ENCODE measurements at places on chromosomes 4 and X.
A peak's percentile ranks its signal among the peaks of the same experiment; 100 is the strongest.

DNA sequence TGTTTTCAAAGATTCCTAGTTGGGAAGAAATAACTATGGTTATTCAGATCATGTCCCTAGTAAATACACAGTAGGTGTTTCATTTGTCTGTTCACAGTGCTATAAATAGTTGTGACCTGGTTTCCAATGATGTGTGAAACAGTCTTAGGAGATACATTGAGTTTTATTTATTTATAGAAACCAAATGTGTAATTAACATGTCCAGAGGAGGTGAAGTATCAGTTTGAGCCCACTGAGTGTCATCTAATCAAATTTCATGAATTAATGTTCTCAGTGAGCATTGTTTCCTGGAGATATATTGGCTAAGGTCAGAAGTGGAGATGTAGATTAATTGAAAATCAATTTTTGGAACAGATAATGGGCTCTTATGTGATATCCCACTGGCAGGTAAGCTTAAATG is 996.3 kb downstream of the FSTL5 start:
- DNase-seq = no peak

GRCh38 chrX:116384406-116384954 is 51.9 kb upstream of the SLC6A14 start:
- no peak for DNase-seq

DNA sequence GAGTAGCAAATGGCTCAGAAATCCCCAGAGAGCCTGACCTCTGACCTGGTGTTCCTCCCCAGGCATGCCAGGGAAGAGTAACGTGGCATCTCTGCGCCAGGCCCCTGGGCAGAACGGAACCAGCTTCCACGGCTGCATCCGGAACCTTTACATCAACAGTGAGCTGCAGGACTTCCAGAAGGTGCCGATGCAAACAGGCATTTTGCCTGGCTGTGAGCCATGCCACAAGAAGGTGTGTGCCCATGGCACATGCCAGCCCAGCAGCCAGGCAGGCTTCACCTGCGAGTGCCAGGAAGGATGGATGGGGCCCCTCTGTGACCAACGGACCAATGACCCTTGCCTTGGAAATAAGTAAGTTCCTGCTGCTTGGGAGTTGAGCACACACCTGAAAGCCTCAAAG is 83.4 kb upstream of the PACRGL start:
- DNase-seq = no peak

- no peak for DNase-seq
Measured at GRCh38 chr4:182645511-182645910, 271.7 kb downstream of the DCTD start.

DNA sequence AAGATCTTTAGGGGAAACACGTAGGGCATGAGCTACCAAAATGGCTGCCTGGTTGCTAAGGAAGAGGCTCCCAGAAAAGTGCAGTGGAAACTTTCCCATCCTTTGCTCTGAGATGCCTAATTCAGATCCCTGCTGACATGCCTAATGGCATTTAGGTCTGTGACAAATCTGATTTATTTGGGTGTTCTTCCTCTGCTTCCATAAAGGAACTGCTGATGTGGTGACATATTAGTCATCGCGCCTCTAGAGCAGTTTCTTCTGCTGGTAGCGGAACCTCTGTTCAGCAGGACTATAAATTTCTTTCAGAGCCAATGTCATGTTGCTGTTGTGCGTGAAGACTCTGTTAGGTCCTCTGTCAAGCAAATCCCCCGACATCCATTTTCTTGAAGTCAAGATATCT is 310.0 kb downstream of the PDHA2 start:
- DNase-seq = peak; percentile 3

- DNase-seq = no peak
Measured at GRCh38 chr4:2812612-2813354, 19.9 kb downstream of the SH3BP2 start.

DNA sequence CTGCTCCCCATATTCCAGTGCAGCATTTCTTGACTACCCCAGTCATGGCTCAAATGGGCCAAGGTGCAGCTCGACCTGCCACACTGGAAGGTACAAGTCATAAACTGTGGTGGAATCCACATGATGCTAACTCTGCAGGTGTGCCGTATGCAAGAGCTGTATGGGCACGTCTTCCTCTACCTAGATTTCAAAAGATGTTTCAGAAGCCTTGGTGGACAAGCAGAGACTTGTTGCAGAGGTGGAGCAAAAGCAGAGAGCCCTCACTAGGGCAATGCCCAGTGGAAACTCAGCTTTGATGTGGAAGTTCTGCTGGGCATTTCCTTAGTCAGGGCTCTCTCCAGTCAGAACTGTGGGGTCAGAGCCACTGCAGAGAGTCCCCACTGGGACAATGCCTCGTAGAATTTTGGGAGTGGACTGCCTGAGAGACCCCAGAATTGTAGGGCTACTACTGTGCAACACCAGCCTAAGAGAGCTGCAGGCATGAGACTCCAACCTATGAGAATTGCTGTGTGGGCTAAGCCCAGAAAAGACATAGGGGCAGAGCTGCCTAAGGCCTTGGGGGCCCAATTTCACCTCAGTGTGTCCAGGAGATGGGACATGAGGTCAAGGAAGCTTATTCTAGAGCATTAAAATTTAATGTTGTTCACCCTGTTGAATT is 65.7 kb downstream of the BEX3 start:
- DNase-seq = no peak

DNA sequence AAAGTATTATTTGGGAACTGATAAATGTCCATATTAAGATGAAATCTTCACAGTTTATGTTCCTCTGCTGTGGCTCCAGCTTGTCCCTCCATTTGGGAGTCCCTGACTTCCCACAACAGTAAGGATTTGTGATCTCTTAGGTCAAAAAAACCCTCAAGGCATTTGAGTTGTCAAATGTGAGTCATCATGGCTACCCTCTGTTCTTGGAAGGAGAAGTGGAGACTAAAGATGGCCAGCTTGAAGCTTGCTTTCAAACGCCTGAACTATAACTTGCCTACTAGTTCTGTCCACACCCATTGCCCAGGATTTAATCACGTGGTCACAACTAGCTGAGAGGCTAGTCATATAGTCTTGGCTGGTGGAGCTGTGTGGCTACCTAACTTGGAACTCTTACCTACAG is 107.8 kb downstream of the CCNG2 start:
- DNase-seq = no peak

DNA sequence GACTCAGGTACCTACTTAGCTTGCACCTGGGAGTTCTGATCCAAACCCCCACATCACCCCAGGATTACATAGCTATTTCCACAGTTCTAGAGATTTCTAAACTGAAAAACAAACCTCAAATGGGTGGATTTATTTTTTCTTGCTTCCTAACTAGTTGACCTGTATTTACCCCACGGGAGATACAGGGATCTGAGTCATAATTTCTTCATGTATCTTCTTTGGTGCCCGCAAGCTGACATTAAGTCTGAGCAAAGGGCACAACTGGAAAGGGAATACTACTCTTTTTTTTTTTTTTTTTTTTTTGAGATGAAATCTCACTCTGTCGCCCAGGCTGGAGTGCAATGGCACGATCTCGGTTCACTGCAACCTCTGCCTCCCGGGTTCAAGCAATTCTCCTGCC is 10.0 kb upstream of the ELOVL6 start:
- DNase-seq = no peak

- DNase-seq = no peak
Measured at GRCh38 chr4:109432696-109433095, 919 bp upstream of the SEC24B start.

DNA sequence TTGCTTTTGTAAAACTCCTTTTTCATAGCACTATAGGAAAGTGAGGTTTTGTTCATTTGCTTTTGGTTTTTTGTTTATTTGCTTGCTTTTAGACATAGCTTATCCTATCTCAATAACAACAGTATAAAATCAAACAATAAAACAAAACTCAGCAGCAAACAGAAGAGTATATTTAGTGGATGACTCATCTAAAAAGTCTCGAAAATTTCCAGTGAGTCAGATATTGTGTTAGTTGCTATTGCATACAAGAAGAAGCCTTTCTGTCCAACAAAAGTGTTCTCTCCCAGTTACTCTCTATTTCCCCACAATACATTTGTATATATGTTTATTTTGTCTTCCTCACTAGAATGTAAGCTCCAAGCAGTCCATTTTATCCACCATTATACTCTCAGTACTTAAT is 36.0 kb upstream of the NPNT start:
- no peak for DNase-seq

GRCh38 chr4:161931089-161931488 is 232.7 kb downstream of the FSTL5 start:
- no peak for DNase-seq

- no peak for DNase-seq
Measured at GRCh38 chr4:107192601-107193000, 156.5 kb upstream of the DKK2 start.

DNA sequence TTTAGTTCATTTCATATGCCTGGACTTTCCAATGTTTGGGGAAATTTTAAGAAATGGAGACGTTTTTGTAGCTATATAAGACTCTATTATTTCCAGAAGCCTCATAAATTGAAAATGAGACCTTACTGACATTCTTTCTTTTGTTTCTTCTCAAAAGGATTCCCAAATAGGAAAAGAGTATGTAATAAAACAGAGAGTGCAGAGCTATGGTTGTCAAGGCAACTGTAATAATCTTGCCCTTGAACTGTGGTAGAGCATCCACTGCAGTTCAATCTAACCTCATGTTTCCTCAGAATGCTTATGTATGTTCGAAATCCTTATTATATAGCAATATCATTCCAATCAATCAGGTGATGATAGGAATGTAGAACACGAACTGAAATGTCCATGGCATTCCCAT is 54.1 kb downstream of the AMELX start:
- no peak for DNase-seq

DNA sequence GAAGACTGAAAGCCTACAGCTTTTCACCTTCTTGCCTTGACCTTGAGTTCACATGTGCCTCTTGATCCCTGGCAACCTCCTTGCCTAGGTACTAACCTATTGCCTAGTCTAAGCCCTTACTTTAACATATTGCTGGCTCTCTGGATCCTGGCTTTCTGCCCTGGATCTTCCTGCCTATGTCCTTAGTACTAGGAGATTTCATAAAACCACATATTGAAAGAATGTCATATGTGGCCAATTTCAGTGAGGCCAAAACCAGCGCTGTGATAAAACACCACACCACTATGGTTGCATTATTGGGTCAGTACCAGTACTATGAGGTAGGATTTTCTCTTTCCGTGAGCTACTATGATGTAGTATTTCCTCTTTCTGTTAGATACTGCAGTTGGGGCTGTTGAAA is 80.4 kb downstream of the CT47B1 start:
- no peak for DNase-seq

DNA sequence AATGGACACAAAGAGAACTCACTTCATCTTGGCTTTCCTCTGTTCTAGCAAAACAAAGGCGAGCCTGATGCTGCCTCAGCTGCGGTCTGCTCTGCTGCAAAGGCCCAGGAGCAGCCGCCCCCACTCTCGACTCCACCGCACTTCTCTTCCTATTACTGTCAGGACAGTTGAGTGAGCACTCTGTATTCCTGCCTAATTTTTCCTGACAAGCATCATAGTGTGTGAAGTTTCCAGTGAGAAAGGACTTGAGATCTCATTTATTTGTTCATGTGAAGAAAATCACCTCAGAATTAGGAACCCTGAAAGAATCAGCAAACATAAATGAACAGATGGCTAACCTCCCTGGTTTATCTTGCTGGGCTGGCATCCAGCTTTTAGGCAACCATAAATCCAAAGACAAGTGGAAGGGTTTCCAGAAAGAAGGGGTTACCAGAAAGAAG is 15.6 kb downstream of the SCARB2 start:
- DNase-seq = no peak

GRCh38 chrX:131675596-131676194 is 131.8 kb downstream of the OR13H1 start:
- no peak for DNase-seq

DNA sequence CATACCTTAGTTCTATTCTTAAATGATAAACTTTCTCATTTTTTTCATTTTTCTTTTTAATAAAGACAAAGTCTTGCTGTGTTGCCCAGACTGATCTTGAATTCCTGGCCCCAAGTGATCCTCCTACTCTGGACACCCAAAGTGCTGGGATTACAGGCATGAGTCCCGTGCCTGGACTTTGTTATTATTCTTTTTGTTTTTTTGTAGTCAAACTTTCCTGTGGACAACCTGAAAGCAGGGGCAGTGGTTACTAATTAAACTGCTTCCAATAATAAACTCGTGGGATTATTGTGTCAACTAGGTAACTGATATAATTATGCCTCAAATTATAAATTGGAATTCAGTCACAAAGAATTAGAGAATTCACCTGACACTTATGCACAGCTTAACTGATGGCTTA is 107.8 kb upstream of the RAPGEF2 start:
- DNase-seq = no peak

DNA sequence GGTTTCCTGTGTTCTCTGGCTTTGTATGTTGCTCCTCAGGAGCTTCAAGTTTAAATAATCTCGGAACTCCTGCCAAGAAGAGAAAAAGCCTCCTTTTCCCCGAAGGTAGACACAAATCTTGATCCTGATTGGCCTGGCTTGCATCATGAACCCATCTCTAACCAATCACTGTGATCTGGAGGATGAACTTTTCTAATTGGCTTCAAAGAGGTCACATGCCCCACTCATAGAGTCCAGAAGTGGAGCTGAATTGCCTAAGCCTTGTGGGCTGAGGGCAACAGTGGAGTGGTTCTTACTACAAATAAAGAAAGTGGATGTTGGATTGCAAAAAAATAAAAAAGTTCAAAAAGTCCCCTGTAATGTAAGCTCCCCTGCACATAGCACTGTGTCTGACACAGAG is 245.9 kb downstream of the MID1IP1 start:
- no peak for DNase-seq

- no peak for DNase-seq
Measured at GRCh38 chr4:100299046-100299840, 109.0 kb upstream of the DDIT4L start.

DNA sequence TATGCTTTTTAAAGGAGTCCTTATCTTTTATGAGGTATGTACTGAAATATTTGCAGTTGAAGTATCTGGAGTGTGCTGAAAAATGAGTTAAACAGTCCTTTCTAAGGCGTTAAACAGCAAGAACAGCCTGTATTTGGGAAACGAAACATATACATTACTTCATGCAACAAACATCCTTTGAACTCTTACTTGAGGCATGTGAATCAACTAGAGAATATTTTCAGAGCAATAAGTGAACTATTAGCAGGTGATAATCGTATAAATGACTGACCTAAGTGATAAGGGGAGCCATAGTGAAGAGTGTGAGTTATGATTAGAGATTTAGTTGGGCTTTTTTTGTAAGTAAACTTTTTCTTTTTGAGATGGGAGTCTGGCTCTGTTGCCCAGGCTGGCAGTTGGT is 45.9 kb upstream of the RHOH start:
- DNase-seq = no peak

GRCh38 chr4:61203436-61203790 is 3.3 kb downstream of the ADGRL3 start:
- peak; percentile 86 for DNase-seq

DNA sequence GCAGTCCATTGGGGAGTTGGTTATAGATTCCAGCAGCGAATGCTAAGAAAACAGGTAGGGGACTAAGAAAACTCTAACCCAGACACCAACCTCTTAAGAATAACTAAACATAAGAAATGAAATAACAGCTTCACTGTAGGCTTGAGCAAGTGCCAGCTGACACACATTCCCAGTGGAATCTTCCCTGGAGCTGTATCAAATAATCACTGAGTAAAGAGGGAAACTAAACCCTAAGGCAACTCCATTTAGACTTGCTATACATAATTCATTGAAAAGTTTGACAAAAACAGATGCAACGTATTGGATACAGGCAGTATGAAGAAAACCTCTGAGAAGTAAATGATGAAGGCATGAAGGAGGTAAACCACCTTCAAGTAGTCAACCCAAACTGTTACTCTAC is 293.5 kb downstream of the OPHN1 start:
- no peak for DNase-seq

GRCh38 chr4:45294464-45294863 is 568.1 kb upstream of the GNPDA2 start:
- DNase-seq = no peak

GRCh38 chr4:163736876-163737275 is 242.4 kb downstream of the TMA16 start:
- no peak for DNase-seq
